ENCODE measurements at places on chromosomes 5 and 9. TPM values are rescaled to one million over a fixed set of nuclear protein-coding genes. Genes with fewer than 3 reads are reported as not detected.

- DNase-seq: peak; percentile 56
Measured at GRCh38 chr5:80172067-80172695, 83.7 kb downstream of the SERINC5 start.

Gene PCDHGB2
- 1.4 TPM for total RNA-seq

- no peak for DNase-seq
Measured at GRCh38 chr5:123444016-123444415, 20.8 kb upstream of the CEP120 start.

Gene PRDM9
- not detected for total RNA-seq

Gene PCDHA5
- 1.7 TPM for total RNA-seq

DNA sequence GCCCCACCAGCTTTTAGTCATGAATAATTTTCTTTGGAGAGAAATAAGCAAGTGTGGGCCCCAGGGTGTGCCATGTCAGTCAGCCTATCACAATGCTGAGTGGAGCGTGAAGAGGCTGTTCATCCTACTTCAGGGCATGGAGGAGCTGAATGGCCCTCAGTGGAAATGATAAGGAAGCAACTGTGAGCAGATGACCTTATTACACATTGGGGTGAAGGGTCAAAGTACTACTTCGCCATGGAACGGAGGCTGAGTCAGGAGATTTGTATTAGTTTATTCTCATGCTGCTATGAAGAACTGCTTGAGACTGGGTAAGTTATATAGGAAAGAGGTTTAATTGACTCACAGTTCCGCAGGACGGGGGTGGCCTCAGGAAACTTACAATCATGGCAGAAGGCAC lies 231.0 kb upstream of the ADAMTS16 start:
- DNase-seq: no peak

Gene CTSV
- total RNA-seq: 36.3 TPM

DNA sequence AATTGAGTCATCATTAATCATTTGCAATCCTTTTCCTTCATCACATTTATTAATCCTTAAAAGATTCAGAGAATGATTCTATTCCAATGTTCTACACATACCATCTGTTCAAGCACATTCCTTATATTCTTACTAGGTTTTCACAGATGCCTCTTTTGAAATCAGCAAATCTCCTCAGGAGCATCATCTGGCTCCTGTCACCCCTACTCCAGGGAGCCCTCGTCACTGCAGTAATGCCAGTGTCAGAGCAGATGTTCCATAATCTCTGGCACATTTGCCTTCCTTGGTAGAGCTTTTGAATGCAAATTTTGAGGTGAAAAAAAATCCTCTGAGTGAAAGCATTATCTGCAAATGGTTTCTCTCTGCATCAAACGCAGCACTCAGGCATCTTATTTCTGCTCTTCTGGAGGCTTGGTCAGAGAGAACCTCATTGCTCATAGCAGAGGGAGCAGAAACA lies 7.6 kb upstream of the KCNV2 start:
- DNase-seq: no peak

GRCh38 chr9:18485714-18486113 lies 11.8 kb downstream of the ADAMTSL1 start:
- DNase-seq: peak; percentile 64

DNA sequence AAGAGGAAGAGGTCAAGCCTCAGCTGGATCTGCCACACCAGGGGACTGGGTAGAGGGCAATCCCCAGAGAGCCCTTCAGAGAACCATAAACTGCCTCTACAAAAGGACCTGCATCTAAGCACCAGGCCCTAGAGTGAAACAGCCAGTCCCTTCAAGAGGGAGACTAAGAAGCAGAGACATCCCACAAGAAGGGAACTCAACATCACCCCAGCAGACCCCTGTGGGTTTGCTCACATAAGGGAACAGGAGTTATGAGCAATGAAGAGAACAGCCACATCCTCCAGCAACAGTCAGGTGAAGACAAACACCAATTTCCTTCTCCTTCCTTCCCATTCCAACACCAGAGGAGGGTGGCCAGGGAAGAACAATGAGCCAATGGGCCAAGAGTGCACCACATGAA lies 48.9 kb downstream of the TNFSF15 start:
- no peak for DNase-seq

DNA sequence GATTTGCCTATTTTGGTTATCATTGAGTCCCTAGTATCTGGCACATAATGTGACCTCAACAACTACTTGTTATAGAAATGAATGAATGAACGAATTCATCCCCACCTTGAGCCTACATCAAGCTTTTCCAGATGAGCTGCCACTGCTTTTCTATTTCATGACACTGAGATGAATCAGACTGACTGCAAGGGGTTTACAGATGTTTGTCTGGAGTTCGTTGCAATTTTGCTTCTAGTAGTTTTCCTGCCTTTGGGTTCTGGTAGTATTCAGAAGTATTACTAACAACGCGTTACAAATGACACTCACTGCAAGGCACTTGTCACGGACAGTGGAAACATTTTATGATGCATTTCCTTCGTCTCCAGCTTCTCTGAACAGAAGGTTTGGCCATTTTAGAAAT lies 222.3 kb downstream of the CD180 start:
- no peak for DNase-seq

DNA sequence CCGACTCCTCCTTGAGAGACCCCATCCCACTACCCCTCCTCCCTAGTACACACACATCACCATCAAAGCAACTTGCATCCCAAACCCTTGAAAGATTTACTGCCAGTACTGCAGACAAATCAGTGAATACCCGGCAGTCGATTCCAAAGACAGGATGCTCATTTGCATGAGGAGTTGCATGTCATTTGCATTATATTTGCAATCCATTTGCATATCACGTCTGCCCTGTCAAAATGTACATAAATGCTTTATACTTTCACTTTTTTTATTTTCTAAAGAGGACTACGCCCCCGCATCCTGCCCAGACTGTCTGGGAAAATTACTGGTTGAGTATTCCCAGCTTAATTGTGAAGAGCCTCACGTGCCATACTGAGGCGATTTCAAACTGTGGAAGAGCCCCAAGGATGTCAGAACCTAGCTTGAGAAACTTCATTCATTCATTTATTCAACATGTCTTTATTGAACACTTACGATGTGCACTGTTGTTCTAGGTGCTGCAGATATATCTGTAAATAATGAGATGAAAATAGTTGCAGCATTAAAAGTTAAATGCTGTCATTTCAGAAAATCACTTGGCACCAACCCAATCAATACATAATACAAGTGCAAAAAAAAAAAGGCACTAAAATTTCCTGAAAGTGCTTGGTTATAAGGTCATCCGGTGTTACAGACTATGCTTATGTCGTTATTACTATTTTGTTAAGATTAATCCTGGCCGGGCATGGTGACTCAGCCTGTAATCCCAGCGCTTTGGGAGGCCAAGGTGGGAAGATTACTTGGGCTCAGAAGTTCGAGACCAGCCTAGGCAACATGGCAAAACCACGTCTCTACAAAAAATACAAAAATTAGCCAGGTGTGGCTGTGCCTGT lies 17.2 kb upstream of the SIL1 start:
- DNase-seq: no peak

Gene SPAG8
- total RNA-seq: 0.52 TPM

Gene NAIF1
- total RNA-seq: 10.2 TPM

GRCh38 chr5:58477760-58478376 lies 13.4 kb upstream of the GAPT start:
- no peak for DNase-seq

DNA sequence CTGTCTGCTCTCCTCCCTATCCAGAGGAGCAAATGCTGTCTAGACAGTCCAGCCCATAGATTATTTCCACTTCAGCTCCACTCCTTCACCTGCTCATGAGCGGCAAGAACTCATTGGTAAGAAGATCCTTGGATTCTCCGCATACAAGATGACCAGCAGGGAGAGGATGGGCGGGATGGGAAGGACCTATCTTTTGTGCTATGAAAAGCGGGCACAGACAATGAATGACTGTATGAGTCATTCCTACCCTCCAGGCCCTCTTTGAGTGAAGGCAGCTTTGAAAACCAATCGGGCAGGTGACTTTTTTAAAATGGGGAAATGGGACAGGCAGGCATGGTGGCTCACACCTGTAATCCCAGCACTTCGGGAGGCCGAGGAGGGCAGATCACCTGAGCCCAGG lies 49.4 kb downstream of the SMIM23 start:
- DNase-seq: no peak
